NCI-H146 (cell line): ENCODE measurements at places on chromosomes 11 and 22.

- DNase-seq: no peak
Observed at GRCh38 chr11:3658252-3658651, 12.9 kb downstream of the CHRNA10 start.

GRCh38 chr11:33536178-33536577 lies 164.4 kb downstream of the C11orf91 start:
- DNase-seq: no peak

- no peak for DNase-seq
Observed at GRCh38 chr11:108786281-108786990, 121.6 kb downstream of the DDX10 start.

GRCh38 chr22:42357221-42357620 lies 75.0 kb downstream of the NFAM1 start:
- DNase-seq: no peak

DNA sequence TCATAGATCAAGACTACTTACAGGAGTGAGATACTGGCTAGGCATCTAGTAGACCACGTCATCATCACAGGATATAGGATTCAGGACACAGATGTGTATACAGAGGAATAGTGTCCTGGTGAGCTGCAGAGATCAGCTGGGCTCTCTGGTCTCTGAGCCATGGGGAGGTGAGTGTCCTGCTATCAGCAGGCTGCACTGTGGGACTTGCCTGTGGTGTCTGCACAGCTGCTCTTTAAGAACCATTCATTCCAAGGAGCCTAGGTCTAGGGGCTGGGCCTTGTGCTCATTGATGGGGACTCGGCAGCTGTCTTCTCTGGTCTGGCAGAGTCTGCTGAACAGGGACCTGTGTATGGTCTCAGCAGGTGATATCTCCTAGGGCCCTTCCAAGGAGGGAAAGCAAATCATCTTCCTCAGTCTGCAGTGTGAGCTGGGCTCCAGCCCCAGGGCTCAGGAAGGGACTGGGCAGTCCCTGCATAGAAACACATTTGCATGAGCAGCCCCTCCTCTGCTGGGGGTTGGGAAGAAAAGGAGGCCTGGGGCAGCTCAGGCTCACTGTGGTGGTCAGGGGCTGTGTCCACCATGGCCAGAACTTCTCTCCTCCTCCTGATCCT lies 66.1 kb upstream of the VPREB1 start:
- no peak for DNase-seq

DNA sequence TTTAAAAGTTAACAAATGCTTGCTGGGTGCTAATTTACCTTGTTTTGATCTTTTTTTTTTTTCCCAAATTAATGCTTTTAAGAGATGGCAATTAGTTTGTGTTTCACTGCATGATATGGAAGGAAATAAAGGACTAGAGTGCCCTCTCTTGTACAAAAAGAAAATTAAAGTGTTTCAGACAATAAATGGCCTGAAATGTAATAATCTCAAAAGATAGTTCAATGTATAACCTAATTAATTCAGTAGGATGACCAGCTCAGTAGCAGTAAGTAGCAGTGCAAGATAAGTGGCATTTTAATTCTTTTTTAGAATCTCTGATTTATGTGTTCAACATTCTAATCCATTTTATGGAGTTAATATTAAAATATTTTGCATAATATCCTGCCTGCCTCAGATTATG lies 39.9 kb upstream of the MYO18B start:
- peak; percentile 4 for DNase-seq

GRCh38 chr22:33599596-33599995 lies 320.7 kb downstream of the LARGE1 start:
- no peak for DNase-seq

- DNase-seq: no peak
Observed at GRCh38 chr22:23399367-23400285, 180.5 kb downstream of the IGLL1 start.

DNA sequence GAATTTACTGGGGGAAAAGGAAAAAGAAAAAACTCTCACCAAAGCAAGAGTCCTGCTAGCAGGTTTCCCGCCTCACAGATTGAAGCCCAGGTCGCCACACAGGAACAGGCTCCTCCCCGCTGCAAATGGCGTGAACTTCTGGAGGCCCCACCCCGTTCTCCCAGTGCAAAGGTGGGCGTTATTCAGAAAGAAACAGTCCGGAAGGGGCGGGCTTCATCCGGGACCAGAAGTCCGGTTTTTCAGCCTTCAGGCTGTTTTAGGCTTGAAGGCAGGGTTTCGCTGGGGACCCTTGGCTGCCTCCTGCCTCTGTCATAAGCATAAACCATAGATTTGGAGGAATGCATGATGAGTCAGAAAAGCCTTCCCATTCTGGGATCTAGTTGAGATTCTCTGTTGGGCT lies 148.3 kb upstream of the POU2AF2 start:
- peak; percentile 76 for DNase-seq

DNA sequence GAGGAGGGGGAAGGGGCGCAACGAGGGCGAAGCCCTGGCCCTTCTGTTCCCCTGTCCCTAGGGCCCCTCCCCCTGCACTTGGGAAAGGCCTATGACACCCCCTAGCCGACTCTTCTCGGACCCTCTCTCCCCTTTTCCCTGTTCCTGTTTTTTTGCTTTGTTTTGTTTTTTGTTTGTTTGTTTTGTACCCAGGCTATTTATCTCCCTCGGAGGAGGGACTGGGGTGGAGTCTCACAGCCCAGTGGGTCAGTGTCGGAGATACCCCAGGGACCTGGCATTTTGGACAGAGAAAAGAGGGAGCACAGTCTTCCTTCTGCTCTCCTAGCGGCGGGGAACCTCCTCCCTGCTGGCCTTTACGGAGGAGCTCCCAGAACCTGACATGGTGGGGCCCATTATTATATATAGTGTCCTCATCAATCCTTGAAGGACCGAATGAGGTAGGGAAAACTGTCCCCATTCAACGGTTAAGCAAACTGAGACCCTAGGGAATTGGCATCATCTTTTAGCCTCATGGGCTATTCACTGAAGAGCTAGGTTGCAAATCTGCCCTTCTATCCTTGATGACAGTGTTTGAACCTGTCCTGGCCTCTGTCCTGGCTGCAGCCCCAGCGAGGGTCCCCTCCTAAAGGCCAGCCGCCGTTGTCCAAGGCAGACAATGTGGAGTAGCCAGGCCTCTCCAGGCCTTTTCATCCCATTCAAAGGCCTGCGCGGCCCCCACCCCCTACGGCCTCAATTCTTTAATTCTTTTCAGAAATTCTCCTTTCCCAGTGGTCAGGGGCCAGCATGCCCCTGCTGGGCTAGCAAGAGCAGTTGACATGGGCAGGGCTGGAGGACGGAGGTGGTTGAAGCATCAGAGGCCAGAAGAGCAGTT lies 911 bp downstream of the EMID1 start:
- no peak for DNase-seq

DNA sequence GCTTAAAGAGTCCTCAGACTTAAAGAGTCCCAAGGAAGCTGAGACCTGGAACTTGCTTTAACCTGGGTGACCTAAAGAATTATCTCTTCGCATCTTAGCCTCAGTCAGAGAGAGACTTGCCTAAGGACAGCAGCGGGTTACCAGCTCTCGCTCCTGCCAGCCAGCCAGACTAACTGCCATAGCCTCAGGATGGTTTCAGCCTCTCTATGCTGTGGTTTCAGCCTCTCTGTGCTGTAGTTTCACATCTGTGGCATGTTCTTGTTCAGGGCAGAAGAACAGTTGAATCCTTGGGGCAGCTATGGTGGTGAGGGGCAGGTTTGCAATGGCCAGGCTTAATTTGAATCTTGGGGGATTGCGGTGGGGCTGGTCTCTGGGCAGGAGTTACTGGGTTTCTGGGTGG lies 2.3 kb downstream of the FRMD8 start:
- DNase-seq: no peak

DNA sequence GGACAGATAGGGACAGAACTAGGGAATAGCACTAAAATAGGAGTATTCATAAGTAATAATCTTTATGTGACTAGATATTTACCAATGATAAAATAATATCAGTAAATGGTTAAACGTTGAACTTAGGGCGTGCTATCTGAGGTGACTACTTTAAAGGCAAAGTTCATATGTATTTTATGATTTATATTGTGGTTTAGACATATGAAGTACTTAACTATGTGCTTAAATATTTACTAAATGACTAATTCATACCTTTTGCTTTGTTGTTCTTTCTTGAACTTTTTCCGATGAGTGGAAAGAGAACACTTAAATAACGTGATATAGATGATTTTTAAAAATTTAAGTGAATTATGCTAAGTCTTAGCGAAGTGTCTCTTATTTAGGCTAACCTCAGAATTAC lies 14.7 kb downstream of the LUZP2 start:
- no peak for DNase-seq

DNA sequence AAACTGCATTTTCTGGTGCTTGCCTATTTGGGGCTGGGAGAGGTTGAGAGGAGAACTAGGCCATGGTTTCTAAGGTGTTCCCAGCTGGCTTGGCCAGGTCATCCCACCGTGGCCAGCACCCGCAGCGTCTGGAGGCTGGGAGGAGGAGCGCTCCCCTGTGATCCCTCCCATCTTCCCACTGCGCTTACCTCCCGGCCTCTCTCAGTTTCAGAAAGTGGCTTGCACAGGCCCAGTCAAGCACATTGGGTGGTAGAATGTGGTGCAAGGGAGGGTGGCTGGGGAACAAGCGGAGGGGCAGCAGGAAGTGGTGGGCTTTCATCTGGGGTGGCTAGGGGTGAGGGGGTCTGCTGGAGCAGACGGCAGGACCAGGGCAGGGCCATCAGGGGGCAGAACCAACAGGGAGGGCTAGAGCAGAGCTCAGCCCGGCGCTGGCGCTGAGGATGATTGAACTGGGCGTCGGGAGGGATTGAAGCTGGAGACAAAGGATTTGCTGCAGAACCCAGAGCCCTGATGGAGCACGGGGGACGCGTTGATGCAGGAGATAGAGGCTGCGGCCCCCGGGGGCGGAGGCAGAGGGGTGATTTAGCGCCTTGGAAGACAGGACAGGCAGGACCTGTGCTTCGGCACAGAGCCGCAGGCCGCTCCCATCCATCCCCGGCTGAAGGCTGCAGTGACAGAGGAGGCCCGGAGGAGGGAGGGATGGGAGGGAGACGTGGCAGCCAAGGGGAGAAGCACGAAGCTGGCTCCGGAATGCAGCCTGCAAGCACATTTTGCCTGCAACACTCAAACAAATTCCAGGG lies 76.0 kb downstream of the TRIM29 start:
- DNase-seq: no peak

GRCh38 chr11:10641177-10641911 lies 52.2 kb downstream of the IRAG1 start:
- no peak for DNase-seq

DNA sequence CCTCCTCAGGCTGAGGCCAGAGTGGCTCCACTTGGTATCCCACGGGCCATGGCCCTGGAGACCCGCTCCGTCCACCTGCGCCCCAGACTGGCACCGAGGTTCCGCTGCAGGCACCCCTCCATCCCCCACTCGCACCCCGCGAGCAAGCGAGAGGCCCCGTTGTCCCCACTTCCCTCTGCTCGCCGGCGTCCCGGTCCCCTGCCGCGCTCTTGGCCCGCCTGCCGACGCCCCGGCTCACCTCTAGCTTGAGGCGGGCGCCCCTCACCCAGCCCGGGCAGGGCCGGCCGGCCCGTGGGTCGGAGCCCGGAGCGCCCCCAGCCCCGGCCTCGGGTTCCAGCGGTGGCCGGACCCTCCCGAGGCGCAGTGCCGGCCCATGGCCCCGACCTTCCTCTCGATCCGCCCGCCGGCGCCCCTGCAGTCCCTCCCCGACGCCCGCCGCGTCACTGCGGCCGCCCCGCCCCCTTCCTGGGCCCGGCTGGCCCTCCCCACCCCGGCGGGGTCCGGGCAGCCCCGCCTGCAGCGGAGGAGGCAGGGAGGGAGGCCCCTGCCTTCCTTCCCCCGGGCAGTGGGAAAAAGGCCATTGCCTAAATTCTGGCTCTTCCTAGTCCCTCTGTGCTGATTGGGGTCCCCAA lies at the start of gene PITPNM1:
TSS of gene PITPNM1 (minus strand) at position 414 of the 632 bp plus-strand sequence. CDS start 1,183 bp downstream, outside the sequence.
- DNase-seq: peak; percentile 79

GRCh38 chr11:68402355-68403031 lies 58.1 kb upstream of the PPP6R3 start:
- DNase-seq: peak; percentile 12

DNA sequence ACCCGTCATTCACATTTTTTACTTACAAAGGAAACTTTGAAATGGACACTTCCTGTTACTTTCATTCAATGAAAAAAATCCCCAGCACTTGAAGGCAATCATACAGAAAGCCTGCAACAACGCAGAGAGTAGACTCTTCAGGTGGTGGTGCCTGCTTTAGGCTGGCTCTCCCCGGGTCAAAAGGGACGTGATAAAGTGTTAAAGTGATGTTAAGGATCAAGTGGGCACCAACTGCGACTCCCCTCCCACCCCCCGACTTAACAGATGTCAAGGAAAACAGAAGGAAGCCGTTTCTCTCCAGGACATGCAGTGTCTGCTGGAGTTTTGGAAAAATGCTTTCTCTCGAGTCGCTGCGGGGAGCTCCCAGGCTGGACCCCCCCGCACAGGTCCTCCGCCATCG lies 414 bp upstream of the PNPLA3 start:
- DNase-seq: no peak

DNA sequence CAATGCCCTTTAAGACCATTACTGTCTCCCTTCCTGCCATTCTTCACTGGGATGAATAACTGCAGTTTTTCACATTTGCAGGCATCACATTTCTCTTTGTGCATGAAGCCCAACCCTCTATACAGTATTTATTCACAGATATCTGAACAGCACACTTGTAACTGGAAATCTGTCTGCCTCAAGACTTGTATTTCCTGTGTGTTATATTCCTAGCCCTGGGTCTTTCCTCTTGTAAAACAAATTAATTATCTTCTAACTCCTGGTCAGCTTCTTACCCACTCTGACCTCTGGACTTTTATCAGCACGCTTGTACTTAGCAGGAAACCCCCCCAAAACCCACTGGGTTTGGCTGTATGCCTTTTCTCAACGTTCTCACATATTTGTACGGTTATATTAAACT lies 2.0 kb downstream of the CSRP3 start:
- DNase-seq: no peak

GRCh38 chr22:21014202-21014725 lies 701 bp upstream of the P2RX6 start:
- DNase-seq: peak; percentile 94

GRCh38 chr11:64935359-64936081 lies at the start of gene GPHA2:
GPHA2 (minus strand) TSS chr11:64935893; CDS start chr11:64935460, 433 bp downstream.
- DNase-seq: peak; percentile 64

DNA sequence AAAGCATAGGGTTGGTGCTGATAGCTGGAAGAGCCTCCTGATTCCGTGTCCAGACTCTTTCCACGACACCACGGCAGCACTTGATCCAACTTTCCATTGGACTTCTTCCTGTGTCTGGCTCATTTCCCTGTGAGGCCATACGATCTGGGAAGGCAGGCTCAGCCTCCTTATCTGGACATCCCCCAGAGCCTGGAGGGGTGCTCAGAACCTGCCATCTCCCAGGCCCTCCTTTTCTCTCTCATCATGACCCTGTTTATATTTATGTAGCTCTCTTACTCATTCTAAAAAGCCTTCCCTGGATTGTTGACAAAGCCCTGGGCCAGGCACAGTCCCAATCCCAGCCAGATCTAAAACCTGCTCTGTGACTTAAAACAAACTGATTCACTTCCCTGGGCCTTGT lies 7.8 kb upstream of the BCL9L start:
- DNase-seq: no peak
